PC-9 (cell line): ENCODE measurements at places on chromosomes 2 and 18. TPM values are rescaled to one million over a fixed set of nuclear protein-coding genes. Genes with fewer than 3 reads are reported as not detected.

DNA sequence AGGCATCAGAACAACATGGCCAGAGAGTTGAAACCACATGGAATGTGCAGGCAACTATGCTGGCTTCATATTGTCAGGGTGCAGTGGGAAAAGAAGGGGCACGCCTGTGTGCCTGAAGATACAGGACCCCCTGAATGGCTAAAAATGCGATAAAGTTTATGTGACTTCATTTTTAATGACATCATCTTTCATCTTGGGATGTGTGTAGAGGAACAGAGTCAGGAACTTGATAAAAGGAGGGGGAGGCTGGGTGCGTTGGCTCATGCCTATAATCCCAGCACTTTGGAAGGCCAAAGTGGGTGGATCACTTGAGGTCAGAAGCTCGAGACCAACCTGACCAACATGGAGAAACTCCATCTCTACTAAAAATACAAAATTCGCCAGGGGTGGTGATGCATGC lies 872.6 kb downstream of the TDRD15 start:
- H3K36me3 ChIP-seq = no peaks in the 10 kb centered on the region
- no peak for DNase-seq
- H3K27ac ChIP-seq = no peak overlapping the region
- H3K27me3 ChIP-seq = no peaks in the 10 kb centered on the region

- H3K4me3 ChIP-seq = no peak overlapping the region
- no peak overlapping the region for H3K27ac ChIP-seq
- no peaks in the 10 kb centered on the region for H3K36me3 ChIP-seq
- H3K27me3 ChIP-seq = no peaks in the 10 kb centered on the region
- no peak for DNase-seq
Observed at GRCh38 chr2:109032229-109032820, 43.3 kb upstream of the EDAR start.

DNA sequence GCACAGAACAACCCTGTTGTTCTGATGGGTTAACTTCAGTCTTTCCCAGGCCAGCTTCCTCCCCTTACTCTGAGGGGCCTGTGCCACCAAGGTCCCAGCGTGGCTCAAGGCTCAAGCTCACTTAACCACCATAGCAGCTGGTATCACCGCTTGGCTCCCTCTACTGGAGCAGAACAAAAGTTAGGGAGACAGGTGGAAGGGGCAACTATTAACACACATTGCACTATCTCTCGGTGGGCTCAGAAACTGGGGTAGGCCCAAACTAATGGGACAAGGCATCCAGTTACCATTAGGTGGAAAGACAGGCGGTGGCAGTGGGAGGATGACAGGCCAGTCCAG lies 88.7 kb upstream of the ATL2 start:
- H3K36me3 ChIP-seq = no peaks in the 10 kb centered on the region
- no peak overlapping the region for H3K27ac ChIP-seq
- DNase-seq = no peak
- no peaks in the 10 kb centered on the region for H3K27me3 ChIP-seq
- H3K4me1 ChIP-seq = peaks cover 28% of the 10 kb centered on the region

DNA sequence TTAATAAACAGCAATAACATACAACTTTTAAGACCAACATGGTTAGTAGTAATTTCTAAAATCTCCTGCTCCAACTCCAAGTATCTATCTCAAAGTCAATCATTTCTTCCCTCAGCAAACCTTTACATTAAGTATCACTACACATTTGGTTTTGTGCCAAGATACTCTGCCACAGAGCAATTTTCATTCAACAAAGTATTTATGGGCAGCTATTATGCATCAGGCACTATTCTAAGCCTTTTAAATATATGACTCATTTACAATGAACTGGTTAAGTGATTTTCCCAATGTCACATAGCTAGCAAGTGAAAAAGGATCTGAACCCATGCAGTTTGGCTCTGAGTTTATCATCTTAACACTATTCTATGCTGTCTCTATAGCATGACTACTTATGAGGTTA lies 264.3 kb downstream of the NOL4 start:
- no peaks in the 10 kb centered on the region for H3K4me1 ChIP-seq
- H3K4me3 ChIP-seq = no peak overlapping the region
- no peaks in the 10 kb centered on the region for H3K27me3 ChIP-seq
- DNase-seq = no peak

GRCh38 chr2:15751477-15751876 lies 159.8 kb downstream of the DDX1 start:
- no peaks in the 10 kb centered on the region for H3K4me1 ChIP-seq
- no peak overlapping the region for H3K27ac ChIP-seq
- DNase-seq = no peak
- no peak overlapping the region for H3K4me3 ChIP-seq

- H3K4me1 ChIP-seq = no peaks in the 10 kb centered on the region
- H3K27me3 ChIP-seq = 0 out of 2 replicates have a peak, but pooled peaks cover 4% of the 10 kb centered on the region
- H3K36me3 ChIP-seq = no peaks in the 10 kb centered on the region
- DNase-seq = no peak
Observed at GRCh38 chr2:58930537-58930936, 689.4 kb upstream of the FANCL start.

DNA sequence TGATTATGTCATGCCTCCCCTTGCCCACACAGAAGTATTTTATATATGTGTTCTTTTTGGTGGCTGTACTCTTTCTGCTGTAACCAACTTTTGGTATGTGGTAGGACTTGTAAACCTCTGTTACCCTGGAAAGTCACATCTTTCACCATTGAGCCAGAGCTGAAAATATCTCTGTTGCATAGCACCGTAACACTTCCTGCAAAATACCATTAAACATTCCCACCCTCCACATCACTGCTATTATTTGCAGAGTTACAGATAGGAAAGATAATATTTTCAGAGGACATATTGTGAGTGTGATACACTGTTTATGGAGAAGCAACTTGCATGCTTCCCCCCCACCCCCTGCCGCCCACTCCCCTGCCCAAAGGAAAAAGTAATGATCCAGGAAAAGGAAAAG lies 44.8 kb downstream of the CAB39 start:
- H3K36me3 ChIP-seq = peaks cover 24% of the 10 kb centered on the region
- H3K4me3 ChIP-seq = no peak overlapping the region
- no peak for DNase-seq
- no peaks in the 10 kb centered on the region for H3K27me3 ChIP-seq
- H3K4me1 ChIP-seq = peaks cover 30% of the 10 kb centered on the region

DNA sequence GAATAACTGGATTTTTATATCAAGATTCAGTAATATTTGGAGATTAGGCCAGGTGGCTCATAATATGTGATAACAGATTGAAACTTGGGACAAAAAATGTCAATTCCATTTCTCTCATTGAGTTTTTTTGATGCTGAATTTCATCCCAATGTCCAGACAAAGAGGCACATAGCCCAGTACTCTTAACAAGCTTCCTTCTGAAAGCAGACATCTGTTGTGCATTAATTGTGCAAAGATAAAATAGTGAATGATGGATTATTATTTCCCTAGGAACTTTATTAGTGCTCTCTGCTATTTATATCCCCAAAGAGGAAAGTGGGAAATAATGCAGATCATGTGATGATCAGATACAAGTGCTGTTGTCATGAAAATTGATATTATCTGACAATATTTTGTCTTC lies 234.1 kb downstream of the CCDC102B start:
- DNase-seq = no peak
- H3K4me1 ChIP-seq = no peaks in the 10 kb centered on the region
- no peaks in the 10 kb centered on the region for H3K36me3 ChIP-seq
- H3K27me3 ChIP-seq = no peaks in the 10 kb centered on the region
- H3K4me3 ChIP-seq = no peak overlapping the region
- H3K27ac ChIP-seq = no peak overlapping the region

PTMA gene
- total RNA-seq = 1,200 and 1,260 TPM in 2 replicates

DAW1 gene
- 1.8 and 2.8 TPM in 2 replicates for total RNA-seq

REL gene
- total RNA-seq = 12.5 and 13.3 TPM in 2 replicates

GRHL1 gene
- 8.6 and 10.6 TPM in 2 replicates for total RNA-seq

ADNP2 gene
- 12.6 and 13.8 TPM in 2 replicates for total RNA-seq
